ENCODE measurements at places on chromosomes 11 and 22.

DNA sequence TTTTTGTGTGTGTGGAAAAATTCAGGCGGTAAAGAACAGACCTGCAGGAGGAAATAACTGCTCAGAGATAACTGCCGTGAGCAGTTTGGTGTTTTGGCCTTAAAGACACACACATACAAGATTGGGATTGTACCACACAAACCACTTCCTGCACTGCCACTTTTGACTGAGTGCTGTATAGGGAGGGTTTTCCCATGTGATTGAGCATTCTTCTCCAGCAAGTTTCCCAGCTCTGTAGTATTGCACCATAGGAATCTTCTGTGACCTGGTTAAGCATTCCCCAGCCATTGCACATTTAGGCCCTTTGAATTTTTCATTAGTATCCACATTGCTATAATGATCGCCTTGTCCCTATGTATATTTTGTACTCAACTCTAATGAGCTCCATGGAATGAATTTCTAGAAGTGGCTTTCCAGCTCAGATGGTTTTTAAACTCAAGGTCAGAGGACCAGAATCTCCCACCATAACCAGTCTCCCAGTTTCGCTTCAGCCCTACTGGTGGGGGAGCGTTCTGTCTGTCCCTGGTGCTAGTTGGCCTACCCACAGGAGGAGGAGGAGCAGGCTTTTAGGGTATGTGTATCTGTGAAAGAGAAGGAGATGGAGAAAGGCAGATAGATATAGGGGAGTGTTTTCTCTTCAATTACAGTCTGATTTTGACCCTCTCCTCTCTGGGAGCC is 9.3 kb downstream of the CD82 start:
- DNase-seq = no peak

DNA sequence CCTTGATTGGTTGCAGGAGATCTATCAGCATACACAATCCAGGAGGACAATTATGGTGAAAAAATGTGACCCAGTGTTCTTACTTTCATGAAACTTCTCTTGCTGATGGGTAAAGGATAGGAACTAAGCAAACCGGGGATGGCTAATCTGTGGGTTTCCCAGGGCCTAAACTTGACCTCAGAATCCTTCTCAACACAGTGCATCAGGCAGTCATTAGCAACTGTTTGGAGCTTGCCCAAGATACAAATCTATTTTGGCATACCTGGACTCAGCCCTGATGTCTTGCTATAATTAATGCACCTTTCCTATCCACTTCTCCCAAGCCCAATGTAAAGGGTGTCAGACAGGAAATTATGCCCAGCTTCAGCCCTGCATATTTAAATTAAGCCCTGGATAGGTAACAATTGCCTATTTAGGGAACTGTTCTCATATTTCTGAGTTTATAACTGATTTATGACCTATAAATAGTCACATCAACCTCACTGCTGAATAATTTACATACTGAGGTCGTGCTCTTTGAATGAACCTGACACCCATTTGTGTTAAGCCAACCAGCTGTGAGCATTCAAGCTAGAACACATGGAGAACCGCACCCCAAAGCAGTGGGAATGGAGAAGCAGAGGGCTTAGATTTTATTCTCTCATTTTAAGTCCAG is 9.2 kb upstream of the PHF21A start:
- no peak for DNase-seq

DNA sequence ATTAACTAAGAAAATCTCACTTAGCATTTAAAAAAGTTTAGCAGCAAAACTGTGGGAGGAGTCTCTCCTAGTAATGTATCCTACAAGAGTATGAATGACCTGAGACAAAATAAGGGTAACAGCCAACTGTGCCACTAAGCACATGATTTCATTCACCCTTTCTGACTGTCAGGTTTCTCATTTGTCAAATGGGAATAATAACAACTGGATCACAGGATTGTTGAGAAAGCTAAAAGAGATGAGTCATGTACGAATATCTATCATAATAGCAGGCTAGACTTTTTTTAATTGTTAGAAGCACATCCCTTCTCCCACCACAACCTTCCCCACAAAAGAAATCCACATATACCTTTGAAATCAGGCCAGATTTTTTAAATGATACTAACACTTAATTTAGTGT is 39.5 kb downstream of the MTMR2 start:
- DNase-seq = no peak

DNA sequence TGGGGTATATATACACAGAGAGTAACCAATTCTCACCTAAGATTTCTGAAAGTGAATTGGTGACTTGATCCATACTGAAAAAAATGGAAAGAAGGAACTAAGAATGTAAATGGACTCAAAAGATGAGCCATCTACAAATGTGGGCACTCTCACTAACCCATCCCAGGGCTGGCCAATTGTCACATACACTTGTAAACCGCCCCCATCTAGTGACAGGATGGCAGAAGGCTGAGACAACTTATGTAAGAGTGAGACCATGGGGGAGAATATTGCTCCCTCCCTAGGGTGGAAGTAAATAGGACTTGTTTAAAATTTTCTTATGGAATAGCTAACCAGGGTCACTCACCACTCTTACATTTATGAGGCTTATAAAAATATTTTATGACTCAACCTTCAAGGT is 377.1 kb upstream of the ISX start:
- DNase-seq = no peak

DNA sequence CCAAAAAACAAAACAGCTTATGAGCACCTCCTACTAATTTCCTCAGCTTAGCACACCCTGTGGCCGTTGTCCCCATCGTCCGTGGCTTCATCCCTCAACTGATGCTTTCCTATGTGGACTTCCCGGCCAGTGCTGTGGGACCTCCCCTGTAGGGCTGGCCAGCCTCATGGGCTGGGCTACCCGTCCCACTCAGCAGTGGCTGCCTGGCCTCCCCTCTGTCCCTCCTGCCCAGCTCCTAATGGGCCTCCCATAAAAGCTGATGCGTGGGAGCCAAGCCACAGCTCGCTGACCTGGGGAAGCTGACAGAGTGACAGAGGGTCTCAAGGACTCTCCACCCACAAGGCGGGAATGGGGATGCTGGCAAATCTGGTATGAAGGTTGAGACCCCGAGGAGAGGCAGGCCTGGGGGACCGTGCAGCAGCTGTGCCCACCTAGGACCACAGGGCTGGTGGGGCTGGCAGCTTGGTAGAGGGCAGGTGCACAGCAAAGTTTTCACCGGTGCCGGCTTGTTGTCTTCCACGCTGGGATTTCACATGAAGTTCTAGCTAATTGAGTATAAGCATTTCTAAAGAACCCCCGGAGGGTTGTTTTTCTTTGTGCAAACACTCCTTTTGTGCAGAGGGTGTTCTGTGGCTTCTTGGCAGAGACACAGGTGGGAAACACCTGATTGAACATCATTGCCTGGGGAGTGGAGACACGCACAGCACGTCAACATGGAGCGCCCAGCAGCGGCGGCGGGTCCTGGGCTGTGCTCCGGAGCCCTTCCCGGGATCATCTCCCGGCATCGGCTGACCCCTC is 23.2 kb downstream of the TBX1 start:
- no peak for DNase-seq

- no peak for DNase-seq
Measured at GRCh38 chr11:17927681-17928343, 85.0 kb downstream of the SERGEF start.

DNA sequence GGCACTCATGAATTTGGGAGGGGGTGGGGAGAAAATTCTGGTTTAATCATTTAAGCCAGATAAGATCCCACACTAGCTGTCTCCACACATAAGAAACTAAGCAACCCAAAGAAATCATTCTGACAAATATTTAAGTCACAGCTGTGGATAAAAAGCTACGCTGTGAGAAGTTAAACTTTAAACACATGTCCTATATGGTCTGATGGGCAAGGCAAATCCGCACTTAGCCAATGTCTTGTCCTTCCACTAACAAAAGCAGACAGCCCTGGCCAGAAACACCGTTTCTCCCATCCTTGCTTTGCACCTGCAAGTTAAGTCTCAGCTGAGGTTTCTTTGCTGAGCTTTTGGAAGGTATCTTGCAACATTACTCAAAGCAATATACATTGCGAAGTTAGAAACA is 68.0 kb downstream of the ETS1 start:
- DNase-seq = no peak

- no peak for DNase-seq
Measured at GRCh38 chr11:125091247-125091876, 20.1 kb downstream of the TMEM218 start.

GRCh38 chr11:56764976-56765375 is 16.5 kb upstream of the OR9G4 start:
- DNase-seq = no peak

DNA sequence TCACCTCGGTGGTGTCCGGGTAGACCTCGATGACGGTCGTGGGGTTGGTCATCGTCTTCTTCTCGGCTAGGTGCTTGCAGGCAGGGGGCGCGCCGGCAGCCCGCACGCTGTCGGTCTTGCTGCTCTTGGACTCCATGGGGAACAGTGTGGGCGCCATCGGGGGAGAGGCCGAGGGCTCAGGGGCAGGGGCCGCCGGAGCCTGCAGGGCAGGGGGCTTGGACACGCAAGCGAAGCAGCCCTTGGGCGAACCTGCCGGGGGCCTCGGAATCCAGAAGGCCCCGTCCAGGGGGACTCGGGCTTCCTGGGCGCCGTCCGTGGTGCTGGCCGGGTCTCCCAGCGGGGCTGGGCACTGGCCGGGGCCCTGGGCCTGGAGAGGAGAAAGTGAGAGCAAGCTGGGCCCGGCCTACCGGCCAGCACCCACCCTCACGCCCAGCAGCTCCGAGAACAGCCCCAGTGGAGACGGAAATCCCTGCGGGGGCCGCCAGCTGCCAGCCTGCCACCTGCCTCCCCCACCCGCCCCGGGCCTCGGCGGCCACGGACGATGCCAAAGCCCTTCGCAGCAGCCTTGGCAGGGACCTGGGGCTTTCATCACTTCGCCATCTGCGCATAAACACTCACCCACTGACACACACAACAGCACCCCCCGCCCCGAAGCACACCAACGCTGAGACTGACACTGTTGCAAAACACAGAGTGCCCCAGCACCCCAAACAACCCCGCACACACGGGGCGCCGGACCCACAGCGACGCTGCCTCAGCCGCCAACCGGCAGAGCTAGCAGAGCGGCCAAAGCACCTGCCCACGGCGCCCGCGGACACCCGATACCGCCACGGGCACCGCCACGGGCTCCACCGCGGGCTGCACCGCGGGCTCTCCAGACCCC is 2.4 kb downstream of the IFITM10 start:
- DNase-seq = no peak

DNA sequence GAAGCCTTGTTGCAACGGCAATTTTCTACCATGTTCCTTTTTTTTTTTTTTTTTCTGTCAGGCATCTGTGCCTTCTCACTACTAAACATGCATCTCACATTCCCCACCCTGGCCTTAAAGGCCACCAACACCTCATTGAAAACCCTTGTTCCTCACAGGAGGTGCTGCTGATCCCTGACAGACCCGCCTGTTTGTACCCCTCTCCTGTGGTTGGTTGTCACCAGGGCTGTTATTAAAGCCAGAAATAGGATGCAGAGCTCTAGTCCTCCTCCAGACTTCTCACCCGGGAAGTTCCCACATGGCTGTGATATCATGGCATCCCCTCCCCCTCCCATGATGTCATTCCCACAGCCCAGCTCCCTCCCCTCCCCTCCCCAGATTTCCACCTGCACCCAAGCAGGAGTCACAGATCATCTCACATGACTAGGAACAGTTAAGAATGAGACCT is 302.8 kb upstream of the NCAM1 start:
- no peak for DNase-seq

DNA sequence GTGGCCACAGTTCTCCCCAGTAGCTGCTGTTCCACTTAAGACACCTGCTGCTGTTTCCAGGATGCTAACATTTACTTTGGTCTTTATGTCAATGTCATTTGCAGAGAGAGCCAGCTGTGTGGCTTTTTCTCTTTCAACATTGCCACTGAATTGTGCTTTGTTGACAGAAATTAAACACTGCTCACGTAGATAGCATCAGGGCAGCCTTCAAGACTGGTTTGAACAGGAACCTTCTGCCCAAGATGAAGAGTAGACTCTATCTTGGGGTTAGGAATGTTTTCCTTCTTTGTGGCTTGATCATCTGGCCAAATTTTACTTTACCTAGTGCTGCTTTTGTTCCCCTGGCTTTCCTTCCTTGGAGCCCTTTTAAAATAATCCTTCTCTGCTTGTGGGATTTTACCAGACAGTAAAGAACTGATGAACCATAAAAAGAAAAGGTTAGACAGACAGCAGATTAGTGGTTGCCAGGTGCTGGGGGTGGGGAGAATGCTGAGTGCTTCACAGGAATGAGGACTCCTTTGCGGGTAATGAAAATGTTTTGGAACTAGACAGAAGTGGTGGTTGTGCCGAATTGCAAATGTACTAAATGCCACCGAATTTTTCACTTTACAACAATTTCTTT is 22.7 kb upstream of the XBP1 start:
- no peak for DNase-seq

- no peak for DNase-seq
Measured at GRCh38 chr11:102589047-102589459, 36.1 kb downstream of the MMP20 start.

DNA sequence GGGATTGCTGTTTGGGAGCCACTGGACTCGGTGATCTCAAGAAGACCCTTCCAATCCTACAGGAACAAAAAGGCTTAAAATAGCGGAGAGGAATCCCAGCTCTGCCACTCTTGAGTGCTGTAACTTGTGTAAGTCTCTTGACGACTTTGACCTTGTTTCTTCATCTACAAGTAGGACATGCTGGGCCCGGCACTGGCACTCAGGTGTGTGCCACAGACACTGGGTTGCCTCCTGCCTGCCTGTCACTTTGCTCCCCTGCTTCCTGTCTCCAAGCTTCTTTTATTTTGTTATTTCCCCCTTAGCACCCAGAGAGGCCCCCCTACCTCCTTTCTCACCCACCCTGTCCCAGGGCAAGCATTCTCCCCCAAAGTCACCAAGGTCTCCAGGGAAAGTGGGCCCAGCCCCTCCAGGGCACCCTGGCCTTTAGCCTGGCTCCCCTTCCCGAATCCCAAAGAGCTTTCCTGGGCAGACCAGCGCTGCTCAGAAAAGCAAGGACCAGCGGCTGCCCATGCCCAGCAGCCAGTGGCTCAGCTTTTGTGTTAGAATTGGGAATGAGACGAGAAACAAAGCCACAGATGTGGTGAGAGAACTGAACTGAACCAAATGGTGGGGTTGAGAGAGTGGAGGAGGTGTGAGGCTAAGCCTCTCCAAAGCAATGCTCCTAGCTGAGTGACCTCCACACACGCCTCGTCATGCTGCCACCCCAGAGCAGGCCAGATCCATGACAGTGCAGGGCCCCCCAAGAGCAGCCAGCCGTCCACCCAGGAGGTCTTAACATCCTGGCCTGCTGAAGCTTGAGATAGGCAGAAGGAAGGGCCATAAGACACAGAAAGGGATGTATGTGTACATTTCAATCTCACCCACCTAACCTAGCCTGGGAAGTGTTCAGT is 4.5 kb downstream of the TRIM29 start:
- DNase-seq = no peak

- DNase-seq = no peak
Measured at GRCh38 chr11:2885017-2885677, 428 bp downstream of the CDKN1C start.

DNA sequence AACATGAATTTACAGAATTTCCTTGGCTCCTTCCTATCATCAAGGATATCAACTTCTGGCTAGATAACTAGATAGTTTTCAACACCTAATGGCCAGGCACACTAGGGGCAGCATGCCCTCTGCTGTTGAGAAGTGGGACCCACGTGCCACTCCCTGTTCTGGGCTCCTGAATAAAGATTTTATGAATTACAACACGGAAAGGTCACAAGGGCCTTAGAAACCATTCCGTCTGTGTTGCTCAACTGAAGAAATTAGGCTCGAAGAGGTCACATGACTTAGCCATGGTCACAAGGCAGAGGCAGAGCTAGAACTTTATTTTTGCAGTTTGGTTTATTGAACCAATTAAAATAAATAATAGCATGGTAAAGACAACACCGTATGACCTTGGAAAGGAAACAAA is 36.0 kb downstream of the PRCP start:
- DNase-seq = peak; percentile 1

GRCh38 chr11:65781152-65781961 is 581 bp upstream of the AP5B1 start:
- DNase-seq = no peak

Data from DMS 273 treated with DMSO at 0.1 percent for 48 hours (cell line).